Spleen (tissue), 13 donors: ENCODE measurements at places on chromosomes 13 and 19. TPM values are rescaled to one million over a fixed set of nuclear protein-coding genes. Genes with fewer than 3 reads are reported as not detected.
A peak's percentile ranks its signal among the peaks of the same experiment; 100 is the strongest.

- H3K27ac ChIP-seq, result no peak overlapping the region
- DNase-seq, result no peak
- H3K4me1 ChIP-seq, result no peaks in the 10 kb centered on the region
- H3K4me3 ChIP-seq, result no peak overlapping the region
- H3K36me3 ChIP-seq, result no peaks in the 10 kb centered on the region
Measured at GRCh38 chr19:48946463-48947257, 8.0 kb upstream of the BAX start.

Gene ZFP30
- 3.0 TPM for polyA plus RNA-seq

Gene EPSTI1
- polyA plus RNA-seq, result 14.6 TPM

DNA sequence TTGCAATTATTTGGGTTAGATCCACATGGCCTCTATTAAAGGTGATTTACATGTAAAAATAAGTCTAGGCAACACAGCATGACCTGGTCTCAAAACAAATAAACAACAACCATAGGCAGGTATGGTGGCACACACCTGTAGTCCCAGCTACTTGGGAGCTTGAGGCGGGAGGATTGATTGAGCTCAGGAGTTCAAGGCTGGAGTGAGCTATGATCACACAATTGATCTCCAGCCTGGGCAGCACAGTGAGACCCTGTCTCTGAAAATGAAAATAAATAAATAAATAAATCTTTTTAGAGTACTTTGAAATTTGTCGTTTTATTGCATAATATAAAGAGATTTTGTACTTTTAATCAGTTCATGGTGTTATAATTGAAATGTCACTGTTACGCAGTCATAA lies 93.3 kb downstream of the PAN3 start:
- peaks cover 7% of the 10 kb centered on the region for H3K36me3 ChIP-seq
- no peaks in the 10 kb centered on the region for H3K4me1 ChIP-seq
- H3K27ac ChIP-seq, result no peak overlapping the region
- H3K4me3 ChIP-seq, result no peak overlapping the region

- peaks cover 56% of the 10 kb centered on the region for H3K4me1 ChIP-seq
- no peaks in the 10 kb centered on the region for H3K36me3 ChIP-seq
- H3K27me3 ChIP-seq, result no peaks in the 10 kb centered on the region
Measured at GRCh38 chr13:76879883-76880270, 6.3 kb downstream of the KCTD12 start.

DNA sequence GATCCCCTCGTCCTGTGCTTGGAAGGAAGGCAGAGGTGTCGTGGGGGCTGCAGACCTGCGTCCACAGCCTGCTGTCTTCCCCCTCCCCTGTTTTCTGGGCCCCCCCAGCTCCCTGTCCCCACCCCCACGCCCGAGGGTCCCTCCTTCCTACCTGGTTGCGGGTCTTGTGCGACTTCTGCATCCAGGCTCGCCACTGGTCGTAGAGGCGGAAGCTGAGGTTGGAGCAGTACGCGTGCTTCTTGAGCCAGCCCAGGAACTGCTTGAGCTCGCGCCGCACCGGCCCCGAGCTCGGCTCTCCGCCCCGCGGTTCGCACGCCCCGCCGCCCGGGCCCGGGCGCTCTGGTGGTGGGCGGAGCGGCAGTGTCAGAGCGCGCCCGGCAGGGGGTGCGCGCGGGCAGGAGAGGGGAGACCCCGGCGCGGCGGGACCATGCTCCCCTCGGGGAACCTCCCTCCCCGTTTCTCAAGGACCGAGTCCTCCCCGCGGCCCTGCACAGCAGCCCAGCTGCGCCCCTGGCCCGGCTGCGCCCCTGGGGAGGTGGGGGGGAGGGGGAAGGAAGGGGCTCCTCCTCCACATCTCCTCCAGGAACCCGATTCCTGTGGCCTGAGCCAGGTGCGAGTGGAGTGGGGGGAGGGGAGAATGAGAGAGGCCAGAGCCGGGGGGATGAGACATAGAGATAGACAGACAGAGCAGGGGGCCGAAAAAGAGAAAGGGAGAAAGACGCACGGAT lies 5.7 kb downstream of the REX1BD start:
- H3K27me3 ChIP-seq, result peaks cover 34% of the 10 kb centered on the region
- no peak overlapping the region for H3K27ac ChIP-seq
- no peaks in the 10 kb centered on the region for H3K36me3 ChIP-seq
- peaks cover 45% of the 10 kb centered on the region for H3K4me1 ChIP-seq
- H3K4me3 ChIP-seq, result peak overlapping the region; percentile 67

DNA sequence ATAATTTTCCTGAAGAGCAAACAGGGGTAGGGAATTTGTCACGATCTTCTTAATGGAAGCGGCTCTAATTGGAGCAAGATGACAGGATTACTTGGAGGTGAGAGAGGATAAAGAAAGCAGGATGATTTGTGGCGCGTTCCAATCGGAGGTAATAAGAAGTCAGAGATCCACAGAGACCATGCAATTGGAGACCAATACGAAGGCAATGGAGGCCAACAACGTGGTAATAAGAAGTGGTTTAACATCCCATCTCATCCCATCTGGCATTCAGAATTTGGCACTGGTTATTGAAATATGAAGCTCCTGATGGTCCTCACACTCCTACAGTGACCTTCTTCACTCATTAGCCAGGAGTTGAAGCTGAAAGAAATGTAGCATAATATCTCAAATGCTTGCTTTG lies 130.6 kb downstream of the DLEU7 start:
- peak overlapping the region; percentile 72 for H3K27ac ChIP-seq
- no peaks in the 10 kb centered on the region for H3K36me3 ChIP-seq
- DNase-seq, result no peak
- H3K4me3 ChIP-seq, result no peak overlapping the region
- no peaks in the 10 kb centered on the region for H3K27me3 ChIP-seq
- H3K4me1 ChIP-seq, result peaks cover 38% of the 10 kb centered on the region
